ENCODE measurements at places on chromosomes 11 and 22.

DNA sequence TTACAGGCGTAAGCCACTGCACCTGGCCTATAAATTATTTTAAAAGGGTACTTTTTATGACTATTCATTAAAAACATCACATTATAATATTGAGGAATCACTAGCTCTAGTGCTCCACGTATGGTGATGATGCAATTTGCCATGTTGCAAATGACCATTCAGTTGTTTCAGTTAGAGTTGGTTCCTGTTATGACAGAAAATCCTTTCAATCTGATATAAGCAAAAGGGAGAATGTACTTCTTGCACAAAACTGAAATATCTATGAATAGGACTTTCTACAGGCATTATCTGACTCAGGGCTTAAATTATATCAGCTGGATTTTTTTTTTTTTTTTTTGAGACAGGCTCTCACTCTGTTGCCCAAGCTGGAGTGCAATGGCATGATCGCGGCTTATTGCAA is 45.6 kb upstream of the RRM1 start:
- no peak for DNase-seq

GRCh38 chr22:23230348-23231068 is 50.2 kb downstream of the BCR start:
- no peak for DNase-seq

GRCh38 chr11:2276280-2277007 is 6.1 kb upstream of the ASCL2 start:
- DNase-seq = no peak

GRCh38 chr11:74339619-74340018 is 28.2 kb upstream of the P4HA3 start:
- DNase-seq = no peak

- no peak for DNase-seq
Measured at GRCh38 chr22:37716708-37717107, 19.9 kb downstream of the TRIOBP start.

DNA sequence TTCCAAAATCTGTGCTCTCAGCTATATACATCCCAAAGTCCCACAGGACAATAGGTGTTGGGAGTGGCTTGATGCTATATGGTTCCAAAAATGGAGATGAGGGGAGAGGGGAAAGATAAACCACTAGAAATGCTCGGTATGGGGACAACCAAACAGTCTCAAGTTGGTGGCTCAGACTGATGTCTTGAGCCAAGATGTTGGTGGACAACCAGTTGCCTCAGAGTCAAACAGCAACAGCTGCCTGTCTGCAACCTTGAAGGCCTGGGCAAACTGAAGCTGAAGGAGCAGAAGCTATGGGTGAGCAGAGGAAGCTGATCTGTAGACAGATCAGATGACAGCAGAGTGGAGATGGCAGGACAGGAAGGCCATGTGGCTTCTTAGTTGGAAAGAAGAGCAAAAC is 4.0 kb downstream of the RRP8 start:
- DNase-seq = no peak

DNA sequence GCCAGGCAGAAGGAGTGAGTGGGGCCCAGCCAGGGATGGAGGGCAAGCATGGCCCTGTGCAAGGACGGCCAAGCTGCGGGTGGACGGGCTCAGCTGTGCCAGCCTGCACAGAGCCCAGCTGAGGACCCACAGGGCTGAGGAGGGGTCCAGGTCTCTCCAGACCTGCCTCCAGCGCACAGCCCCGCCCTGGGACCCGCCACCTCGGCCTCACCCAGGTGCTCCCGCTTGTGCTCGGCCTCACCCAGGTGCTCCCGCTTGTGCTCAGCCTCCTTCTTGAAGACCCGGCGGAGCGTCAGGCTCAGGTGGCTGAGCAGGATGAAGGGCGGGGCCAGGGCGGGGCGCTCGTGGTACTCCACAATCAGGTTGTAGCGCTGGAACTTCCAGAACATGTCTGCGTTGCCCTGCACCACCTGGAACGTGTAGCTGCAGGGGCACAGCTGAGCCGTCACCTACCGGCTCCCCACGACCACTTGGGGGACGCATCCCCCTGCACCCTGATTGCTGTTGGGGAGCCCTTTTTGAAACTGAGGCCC is 6.4 kb downstream of the TSSC4 start:
- no peak for DNase-seq

GRCh38 chr11:124394408-124394807 is 4.4 kb downstream of the OR8B3 start:
- DNase-seq = peak; percentile 2
